Erythroblast (primary cell): ENCODE measurements at places on chromosomes 7 and 10.

DNA sequence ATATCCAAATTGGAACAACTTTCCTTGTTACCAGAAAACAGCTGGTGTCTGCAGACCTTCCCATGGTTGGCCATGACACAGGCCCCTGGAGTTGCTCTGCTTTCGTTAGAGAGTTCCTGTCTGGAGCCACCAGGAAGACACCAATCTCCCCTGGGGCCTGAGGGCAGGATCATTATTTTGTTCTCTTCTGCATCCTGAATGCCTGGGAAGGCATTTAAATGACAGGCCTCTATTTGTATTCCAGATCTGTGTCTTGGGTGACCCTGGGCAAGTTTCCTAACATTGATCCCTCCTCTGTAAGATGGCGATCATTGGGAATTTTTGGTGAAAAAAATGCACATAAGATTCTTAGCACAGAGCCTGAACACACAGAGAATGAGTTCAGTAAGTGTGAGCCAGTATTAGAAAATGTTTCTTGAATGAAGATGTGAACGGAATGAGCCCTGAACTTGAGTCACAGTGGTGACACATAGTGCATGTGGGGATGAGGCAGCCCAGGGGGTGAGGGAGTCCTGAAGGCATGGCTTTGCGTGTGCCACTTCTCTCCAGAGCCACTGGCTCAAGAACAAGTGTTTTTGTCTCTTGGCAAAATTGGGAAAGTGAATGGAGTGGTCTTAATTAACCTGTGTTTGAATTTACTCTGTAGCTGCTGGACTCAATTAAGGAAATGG is 28.4 kb downstream of the BMPER start:
- DNase-seq: no peak

- DNase-seq: no peak
These were observed 204.3 kb downstream of the ANK3 start for GRCh38 chr10:60185421-60185820.

DNA sequence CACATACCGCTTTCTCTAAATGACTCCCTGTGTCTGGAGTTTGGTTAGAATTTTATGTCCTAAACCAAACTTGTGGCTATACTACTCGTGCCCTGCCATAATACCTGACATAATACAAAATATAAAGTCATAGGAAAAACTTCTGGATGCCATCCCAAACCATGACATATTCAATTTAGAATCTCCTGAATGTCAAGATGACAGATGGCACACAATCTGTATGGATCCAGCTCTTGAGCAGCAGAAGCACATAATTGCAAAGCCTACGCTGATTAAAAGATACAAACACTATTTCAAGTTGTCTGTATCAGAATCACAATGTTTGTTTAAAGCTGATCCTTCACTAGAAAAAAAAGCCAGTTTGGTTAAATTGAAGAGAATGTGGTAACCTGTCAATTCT is 22.4 kb upstream of the CDC14C start:
- no peak for DNase-seq

DNA sequence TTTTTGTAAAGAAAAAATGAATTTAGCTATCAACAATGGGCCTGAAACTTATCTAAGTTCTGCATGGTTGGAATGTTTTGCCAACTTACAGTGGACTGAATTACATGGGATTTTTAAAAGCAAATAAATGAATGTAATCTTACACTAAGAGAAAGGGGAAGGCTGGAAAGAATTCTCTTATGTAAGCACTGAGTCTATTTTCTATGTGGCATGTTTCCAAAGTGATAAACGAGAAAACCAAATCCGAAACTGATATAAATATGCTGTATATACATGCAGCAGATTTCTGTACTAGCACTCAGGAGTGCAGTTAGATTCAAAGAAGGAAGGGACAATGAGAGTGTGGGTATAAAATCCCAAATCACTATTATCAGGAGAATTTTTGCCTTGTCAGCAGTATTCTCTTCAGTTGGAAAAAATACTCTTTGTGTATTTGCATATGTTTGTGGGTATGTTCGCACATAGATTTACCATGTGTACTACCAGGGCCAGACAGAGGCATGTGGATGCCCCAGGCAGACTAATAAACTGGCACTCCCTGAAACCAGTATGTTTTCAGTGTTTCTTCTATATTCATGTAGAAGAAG is 334.3 kb upstream of the SEMA3D start:
- DNase-seq: no peak

DNA sequence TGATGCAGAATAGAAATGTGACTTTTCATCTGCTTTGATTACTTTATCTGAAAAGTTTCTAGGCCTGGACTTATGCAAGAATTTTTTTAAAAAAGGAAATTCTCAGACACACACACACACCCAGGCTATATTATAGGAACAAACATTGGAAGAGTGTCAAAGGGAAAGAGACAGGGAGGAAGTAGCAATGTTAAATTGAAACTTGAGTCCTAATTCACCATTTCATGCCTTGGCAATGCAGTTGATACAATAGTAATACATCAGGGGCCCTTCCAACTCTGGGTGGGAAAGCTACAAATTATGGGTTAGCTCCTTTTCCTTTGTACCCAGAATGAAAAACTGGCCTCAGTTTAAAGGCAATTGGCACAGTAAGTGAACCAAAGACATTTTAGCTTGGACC is 258.0 kb upstream of the LYZL1 start:
- DNase-seq: no peak

- DNase-seq: no peak
These were observed 436.1 kb downstream of the TYW1 start for GRCh38 chr7:67432536-67433234.
